MG63 (cell line): ENCODE measurements at places on chromosomes 12 and 14. TPM values are rescaled to one million over a fixed set of nuclear protein-coding genes. Genes with fewer than 3 reads are reported as not detected.

The KCNH5 gene
- not detected in 2 replicates for total RNA-seq

The RIMBP2 gene
- total RNA-seq, result 0.76 TPM in 1 of 2 replicates, not detected in the other

The CLEC14A gene
- not detected in 2 replicates for total RNA-seq

The P2RX7 gene
- total RNA-seq, result 2.0 and 3.3 TPM in 2 replicates

The LRRC43 gene
- not detected in 2 replicates for total RNA-seq

The VAMP1 gene
- 7.1 and 15.3 TPM in 2 replicates for total RNA-seq

The KRT79 gene
- total RNA-seq, result not detected in 2 replicates

The CMKLR1 gene
- total RNA-seq, result 1.3 and 1.5 TPM in 2 replicates

The PGF gene
- total RNA-seq, result 49.2 and 50.6 TPM in 2 replicates

The HOXC12 gene
- 1.5 and 1.9 TPM in 2 replicates for total RNA-seq

The B4GALNT3 gene
- 0.30 and 0.54 TPM in 2 replicates for total RNA-seq

The TC2N gene
- total RNA-seq, result 0.53 TPM in 1 of 2 replicates, not detected in the other

The DPPA3 gene
- total RNA-seq, result not detected in 2 replicates

The NAV3 gene
- total RNA-seq, result 6.7 and 20.7 TPM in 2 replicates

The KLHDC1 gene
- 0.56 TPM in 1 of 2 replicates, not detected in the other for total RNA-seq

The CD27 gene
- total RNA-seq, result not detected in 2 replicates

The PLA2G1B gene
- not detected in 2 replicates for total RNA-seq

The GZMB gene
- total RNA-seq, result not detected in 2 replicates

The BATF gene
- total RNA-seq, result not detected in 2 replicates

The OTOGL gene
- total RNA-seq, result 0.32 TPM in 1 of 2 replicates, not detected in the other

The LPAR5 gene
- total RNA-seq, result 0.03 TPM in 1 of 2 replicates, not detected in the other

The CCDC177 gene
- not detected in 2 replicates for total RNA-seq
